ENCODE measurements at places on chromosomes 5 and 9. TPM values are rescaled to one million over a fixed set of nuclear protein-coding genes. Genes with fewer than 3 reads are reported as not detected.

- no peak for DNase-seq
Observed at GRCh38 chr9:97880336-97880735, 27.3 kb downstream of the FOXE1 start.

DNA sequence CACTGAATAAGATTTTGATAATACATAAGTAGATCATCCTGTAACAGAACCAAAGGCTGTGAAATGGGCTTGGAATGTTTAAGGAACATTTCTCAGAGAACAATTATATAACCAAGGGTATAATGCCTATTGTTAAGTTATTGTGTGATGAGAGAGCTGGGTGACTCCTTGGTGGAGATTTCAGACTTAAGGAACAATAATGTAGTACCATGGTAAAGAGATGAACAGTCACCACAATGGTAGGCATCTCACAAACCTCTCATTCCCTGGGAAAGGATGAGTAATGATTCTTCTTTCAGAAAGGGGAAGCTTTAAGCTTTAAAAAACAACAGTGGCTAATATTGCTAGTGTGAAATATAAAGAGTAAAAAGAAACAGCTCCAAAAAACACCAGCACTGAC, 147.4 kb downstream of the TRIM36 start:
- DNase-seq: no peak

Gene PCDHAC2
- total RNA-seq: 1.3 TPM

GRCh38 chr9:130266236-130267098, 907 bp downstream of the HMCN2 start:
- DNase-seq: no peak

GRCh38 chr9:73179589-73179988, 27.9 kb downstream of the ANXA1 start:
- no peak for DNase-seq

DNA sequence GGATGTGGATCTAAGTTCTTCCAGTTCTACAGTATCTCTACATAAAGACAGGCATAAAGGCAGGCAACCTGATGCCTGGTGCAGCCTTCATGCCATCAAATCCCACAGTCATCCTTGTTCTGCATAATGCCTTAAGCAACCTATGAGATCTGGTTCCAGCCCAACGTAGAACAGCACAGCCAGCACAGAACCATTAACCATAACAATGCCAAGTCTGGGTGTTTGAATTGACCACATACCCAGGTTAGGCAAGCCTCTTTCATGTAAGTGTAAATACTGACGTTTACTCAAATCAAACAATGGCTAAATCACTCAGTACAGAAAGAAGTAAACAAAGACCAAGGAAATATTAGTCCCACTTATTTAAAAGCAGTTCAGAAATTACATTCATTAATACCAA, 195.0 kb downstream of the ADAMTSL1 start:
- no peak for DNase-seq

- DNase-seq: no peak
Observed at GRCh38 chr9:108859459-108860114, 2.5 kb upstream of the ACTL7A start.

Gene FOXD4L4
- 0.63 TPM for total RNA-seq

DNA sequence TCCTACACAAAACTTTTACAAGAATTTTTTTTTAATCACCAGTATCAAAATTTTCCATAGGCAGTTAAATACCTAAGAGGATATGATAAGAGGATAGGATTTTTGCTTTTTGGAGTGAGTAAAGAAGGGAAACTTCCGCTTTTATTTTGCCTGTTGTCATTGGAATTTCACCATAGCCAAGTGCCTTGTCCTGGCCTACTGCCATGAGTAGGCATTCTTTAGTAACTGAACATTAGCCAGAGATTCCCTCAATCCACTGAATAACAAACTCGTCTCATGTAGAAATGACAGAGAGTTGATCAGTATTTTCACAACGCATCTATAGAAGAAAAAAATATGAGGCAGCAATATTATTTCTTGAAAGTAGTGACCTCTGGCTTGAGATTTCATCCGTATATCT, 289.6 kb upstream of the ADAMTSL1 start:
- no peak for DNase-seq

All from tibial nerve (tissue), 4 donors.